Fibroblast of the conjunctiva (primary cell): ENCODE measurements at places on chromosomes 6 and 20.

GRCh38 chr20:57108742-57109570, 157.5 kb downstream of the BMP7 start:
- no peak for DNase-seq

DNA sequence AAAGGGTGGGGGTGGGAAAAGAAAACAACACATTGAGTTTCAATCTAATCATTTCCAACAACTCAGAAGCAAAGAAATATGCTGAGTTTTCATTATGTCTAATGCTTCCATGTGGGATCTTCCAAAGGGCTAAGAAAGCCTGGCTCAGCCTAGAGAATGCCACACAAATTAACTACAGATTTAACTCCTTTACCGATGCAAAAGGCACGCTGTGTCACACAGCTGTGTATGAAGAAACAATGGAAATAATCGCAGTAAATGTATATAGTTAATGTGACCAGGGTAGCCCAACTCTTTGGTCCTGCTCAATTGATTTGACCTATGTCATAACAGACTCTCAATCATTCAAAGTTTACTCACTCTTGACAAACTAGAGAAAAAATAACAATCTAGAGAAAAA, 17.8 kb downstream of the B4GALT5 start:
- DNase-seq, result no peak

DNA sequence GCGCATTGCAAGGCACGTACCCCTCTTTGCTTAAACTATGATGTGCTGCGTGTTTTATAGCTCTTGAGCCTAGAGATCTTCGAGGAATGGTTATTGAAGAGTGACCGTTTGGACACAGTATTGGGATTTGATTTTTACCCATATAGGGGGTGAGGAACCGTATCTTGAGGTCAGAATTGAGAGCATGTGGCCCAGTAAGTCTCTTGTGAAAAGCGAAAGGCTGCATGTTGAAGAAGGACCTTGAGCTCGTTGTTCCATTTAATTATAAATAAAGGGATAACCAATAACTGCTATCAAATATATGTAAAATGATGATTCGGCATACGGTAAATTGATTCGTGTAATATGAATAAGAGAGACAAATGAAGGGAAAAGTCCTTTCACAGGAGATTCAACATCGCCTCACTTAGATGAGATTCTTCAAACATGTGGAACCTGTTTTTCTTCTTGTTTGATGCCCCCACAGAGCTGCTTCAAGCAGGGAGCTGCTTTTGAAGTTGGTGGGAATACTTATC, 66.6 kb downstream of the AKAP12 start:
- DNase-seq, result no peak

- DNase-seq, result no peak
These were observed 68.4 kb downstream of the RSPO3 start for GRCh38 chr6:127186889-127187288.

DNA sequence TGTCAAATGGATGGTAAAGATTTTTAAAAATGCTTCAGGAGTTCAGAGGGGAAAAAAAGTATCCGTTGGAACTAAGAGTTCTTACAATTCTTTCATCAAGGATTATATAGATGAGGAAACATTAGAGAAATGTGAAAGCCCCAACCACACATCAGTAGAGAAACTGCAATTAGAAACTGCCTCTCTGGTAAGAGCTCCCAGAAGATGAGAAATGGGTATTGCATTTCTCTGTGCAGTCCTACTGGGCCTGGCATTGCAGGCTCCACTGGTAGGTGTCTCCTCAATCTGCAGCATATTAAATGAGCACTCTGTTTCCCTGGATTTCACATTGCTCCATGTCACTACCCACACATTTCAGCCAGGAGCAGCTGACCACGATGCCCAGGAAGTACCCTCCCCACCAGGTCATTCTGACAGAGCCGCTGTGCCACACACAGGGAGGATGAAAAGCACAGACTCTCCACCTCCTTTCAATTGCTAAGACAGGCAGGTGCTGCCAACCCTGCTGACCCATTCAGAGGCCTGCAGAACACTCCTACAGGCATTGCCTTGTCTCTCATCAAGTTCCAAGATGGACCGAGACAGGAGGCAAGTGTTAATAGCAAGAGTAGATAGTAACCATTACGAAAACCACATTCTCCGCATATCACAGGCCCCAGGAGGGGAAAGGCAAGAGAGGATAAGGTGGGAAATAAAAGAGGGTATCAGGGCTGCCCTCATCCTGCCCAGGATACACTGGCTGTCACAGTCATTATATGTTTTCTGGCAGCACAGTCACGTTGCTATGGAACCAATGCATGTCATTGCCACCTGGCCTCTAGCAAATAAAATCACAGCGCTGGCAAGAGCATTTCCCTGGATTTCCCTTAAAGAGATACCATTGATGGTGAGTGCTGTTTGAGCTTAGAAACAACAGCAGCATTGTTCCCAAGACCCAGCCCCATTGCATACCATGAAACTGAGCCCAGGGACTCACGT, 241.7 kb downstream of the ATXN1 start:
- no peak for DNase-seq

DNA sequence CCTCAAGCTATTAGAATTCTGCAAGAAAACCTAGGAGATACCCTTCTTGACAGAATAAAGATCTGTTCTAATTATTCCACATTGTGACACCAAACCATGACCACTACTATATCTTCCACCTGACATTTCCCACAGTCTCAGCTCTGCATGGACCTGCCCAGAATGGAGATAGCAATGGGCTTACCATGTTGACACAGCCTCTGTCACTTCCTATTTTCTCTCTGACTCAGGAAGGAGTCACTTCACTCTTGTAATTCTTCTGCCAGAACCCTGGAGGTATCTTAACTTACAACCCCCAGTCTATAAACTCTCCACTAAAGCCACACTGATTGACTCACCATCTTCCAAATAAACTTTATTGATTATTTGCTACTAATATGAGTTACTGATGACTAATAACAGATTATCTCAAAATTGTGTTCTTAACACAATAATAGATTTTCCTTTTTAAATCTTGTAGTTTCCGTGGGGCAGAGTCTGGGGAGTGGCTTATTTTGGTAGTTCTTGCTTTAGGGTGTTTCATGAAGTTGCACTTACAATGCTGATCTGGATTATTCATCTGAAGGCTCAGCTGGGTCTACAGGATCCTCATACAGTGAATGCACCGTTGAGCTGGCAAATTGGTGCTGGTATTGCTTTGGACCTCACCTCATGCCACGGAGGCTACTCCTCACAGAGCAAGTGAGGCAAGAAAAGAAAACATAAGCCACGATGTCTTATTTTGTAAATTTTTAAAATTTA, 869.9 kb downstream of the KIF16B start:
- DNase-seq, result no peak

GRCh38 chr20:40225596-40225995, 463.4 kb downstream of the MAFB start:
- no peak for DNase-seq
